ENCODE measurements at places on chromosomes 2 and 18. TPM values are rescaled to one million over a fixed set of nuclear protein-coding genes. Genes with fewer than 3 reads are reported as not detected.

GRCh38 chr2:67232936-67233335 is 164.2 kb upstream of the ETAA1 start:
- DNase-seq = no peak

ABCB11 gene
- total RNA-seq = not detected

SP100 gene
- 120 TPM for total RNA-seq

GRCh38 chr2:41791523-41791922 is 256.3 kb upstream of the PKDCC start:
- DNase-seq = no peak

DNA sequence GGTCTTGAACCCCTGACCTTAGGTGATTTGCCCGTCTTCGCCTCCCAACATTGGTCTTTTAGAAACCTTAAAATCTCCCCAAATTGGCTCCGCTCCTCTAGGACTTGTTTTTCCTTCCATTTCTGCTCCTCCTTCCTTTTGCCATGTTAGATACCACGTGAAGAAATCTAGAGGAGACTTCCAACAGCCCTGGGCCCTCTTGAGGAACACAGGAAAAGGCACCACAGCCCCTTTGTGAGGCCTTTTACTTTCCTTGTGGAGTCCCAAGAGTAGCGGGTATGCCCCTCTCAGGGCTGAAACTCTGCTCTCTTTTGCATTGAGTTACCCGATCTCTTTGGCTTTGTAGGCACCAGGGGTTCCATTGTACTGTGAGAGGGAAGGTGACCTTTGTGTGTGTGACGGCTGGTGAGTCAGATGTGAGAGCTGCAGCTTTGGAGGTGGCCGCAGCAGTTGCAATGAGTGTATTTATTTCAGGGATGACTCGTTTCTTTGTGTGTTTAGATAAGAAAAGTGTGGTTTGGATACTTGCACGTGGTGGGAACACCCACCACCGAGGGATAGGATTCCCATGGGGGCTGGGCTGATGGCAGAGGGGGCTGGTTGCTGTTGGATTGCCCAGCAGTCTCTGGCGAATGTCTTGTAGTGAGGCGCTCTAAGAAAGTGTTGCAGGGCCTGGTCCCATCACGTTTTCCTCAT is 218.4 kb upstream of the HS6ST1 start:
- DNase-seq = no peak

- DNase-seq = peak; percentile 64
These were observed 86.7 kb downstream of the TMEM18 start for GRCh38 chr2:590214-591175.

DNA sequence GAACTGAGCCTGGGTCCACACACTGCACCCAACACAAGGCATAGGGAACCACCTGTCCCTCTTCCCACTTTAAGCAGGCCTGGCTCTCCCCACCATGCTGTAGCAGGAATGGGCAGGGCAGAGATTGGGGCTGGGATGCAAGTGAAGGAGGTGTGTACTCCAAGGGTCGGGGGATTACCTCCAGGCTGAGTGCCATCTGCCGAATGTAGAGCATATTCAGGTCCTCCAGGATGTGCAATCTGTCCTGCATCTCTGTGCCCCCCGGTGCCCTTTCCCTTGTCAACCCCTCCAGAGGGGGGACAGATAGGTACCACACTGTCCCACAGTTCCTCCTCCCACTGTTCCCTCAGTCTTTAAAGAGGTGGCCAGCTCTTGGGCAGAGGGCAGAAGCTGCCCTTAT is 2.4 kb downstream of the RTKN start:
- DNase-seq = no peak

AMER3 gene
- total RNA-seq = not detected

DNA sequence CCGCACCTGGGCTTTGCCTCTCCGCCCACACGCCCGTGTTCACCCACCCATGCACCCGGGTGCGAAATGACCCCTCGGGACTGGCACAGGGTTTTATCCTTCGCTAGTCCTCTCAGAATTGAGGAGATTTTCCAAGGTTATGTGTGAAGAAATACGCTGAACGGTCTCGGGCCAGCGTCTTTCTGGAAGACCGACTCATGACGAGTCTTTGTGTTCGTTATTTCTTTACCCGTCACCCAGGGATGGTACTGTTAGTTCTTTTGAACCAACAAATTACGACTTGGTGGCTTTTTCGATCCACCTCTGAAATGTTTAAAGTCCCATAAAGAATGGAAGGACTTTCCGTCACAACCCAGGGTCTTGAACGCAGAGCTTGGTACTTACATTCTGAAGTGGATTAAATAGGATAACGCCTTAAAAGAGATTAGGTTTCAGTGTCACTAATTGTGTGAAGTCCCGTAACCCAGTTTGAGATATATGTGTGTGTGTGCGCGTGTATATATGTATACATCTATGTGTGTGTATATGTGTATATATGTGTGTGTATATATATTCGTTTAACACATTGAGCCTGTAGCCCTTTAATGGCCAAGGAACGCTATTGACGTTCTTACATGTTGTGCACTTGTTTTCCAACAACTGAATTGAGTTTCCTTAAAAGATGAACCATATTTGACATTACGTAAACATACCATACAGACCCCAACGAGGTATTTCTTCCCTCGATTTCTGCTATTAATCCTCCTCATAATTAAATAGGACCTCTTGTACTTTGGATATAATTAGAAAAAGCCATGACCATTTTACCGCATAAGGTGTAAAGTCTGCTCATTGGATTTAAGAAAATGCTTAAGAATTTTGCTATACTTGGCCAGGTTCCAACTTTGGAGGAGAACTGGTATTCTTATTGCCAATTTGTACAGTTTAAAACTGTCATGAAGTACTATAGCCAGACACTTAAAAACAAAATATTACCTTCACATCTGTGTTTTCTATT is 889 bp downstream of the ZC3H15 start:
- DNase-seq = no peak

MC4R gene
- total RNA-seq = not detected

GRCh38 chr2:120735746-120736170 is at the start of gene GLI2:
TSS of gene GLI2 (plus strand) at chr2:120735868. CDS start at chr2:120797321, 61,453 bp downstream.
- DNase-seq = peak; percentile 95

WNT10A gene
- not detected for total RNA-seq

SNORC gene
- 1.9 TPM for total RNA-seq

CCDC121 gene
- 2.5 TPM for total RNA-seq

DNA sequence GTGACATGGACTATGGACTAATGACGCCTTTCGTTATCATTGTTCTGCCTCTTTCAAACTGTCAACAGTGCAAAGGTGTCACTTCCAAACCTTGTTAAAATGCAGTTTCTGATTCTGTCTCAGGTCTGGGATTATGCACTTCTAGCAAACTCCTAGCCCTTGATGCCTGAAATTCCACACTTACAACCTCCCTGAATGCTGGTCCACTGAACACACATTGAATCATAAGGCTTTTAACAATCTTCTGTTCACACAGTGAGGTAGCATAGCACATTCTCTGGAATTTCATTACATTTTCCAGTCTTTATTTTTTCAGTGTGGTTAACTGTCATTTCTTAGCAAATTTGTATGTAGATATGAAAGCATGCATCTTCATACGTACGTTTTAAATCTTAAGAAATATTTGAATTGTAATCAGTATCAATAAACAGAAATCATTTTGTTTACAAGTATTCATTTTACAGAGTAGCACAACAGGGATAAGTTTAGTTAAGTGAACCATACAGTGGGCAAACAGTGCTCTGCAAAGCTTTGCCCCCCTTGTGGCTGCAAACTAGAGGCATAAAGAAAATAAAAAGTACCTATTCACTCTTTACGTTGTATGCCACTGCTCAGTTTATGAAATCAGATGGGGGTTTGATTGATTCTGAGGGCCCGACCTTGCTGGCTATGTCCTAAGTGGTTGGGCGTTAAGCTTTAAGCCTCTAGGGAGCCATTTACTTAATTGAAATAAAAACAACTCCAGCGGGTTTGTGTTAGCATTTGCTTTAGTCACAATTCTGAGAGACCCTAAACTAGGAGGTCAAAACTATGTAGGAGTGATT is 250.8 kb downstream of the LRRTM1 start:
- DNase-seq = no peak

DNA sequence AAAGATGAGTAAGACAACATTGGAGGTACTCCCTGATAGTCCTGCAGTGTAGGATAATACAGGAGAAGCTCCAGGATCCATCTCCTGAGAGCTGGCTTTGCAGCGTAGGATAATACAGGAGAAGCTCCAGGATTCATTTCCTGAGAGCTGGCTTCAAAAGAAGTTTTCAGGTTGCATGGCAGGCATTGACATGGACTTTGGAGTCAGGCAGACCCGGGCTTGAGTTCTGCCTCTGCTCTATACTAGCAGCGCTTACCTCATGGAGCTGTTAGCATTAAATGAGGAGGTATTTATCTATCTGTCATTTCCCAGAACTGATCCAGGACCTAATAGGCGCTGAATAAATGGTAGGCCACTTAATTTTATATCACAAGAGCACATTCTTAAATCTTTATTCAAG is 97.8 kb downstream of the FMNL2 start:
- DNase-seq = no peak

DNA sequence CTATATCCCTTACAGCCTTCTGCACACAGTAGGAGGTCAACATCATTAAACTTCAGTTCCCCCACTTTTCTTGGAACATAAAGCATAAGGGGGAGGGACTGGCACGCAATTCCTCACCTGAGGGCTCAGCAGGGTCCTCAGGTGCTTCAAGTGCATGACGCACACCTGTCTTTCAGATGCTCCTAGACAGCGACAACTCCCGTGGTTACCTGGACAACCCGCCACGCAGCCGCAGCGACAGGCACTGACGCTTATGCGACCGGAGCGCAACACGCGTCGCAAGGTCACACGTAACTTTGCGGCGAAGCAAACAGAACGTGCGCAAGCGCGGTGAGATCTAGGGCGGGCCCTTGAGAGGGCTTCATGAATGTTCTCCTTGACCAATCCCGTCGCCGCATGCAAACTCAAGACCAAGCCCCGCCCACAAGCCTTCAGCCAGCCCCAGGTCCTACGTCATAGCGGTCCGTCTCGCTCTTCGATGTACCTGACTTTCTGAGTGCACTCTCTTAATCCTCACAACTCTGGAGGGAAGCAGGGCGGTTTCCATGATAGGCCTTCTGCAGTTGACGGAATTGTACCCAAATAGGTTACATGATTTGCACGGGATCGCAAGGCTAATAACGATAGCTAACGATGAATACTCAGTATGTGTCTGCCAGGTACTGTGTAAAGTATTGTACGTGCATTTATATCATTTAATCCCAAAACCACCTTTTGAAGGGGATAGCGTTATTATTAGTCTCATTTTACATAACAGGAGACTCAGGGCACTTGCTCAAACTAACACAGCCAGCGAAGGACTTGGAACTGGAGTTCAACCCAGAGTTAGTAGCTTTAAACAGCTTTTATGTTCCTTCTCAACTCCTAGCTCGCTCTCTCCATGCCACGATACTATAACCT is at the start of gene IFT172:
IFT172 (minus strand) TSS at position 246 of the 900 bp plus-strand sequence; CDS start at position 156, 90 bp downstream.
- peak; percentile 98 for DNase-seq

NPAS2 gene
- 16.6 TPM for total RNA-seq

GRCh38 chr2:207835805-207836204 is 66.1 kb upstream of the FZD5 start:
- peak; percentile 4 for DNase-seq

DNA sequence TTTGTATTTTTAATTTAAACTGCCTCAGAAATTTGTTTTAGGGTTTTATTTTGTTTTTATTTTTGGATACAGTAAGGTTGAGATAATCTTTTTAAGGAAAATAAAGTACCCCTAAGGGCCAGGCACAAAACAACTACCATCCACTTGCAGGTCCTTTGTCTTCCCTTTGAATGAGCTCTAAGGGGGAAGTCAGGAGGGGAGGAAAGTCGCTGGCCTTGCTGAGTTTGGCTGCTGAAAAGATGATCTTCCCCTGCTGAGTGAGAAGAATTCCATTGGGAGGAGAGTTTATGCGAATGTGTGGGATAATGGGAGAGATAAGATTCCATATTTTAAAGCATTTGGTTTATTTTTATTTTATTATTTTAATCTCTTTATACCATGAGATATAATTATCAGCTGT is 100.7 kb downstream of the ARHGAP15 start:
- no peak for DNase-seq

DNA sequence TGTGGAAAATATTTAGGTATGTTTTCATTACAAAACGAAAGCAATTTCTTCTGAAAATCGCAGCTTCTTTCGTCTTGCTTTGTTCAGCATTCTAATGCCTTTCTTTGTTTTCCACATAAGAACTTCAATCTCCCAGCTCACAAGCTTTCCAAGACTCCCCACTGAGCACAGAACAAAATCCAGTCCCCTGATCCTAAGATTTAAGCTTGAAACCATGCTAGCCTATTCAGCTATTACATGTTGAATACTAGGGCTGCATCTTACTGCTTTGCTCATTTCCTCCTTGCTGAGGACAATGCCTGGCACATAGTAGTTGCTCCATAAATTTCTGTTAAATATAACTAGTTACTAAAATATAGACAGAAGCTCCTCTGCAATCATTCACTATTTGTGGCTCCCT is 160.6 kb downstream of the GALNT3 start:
- no peak for DNase-seq

GRCh38 chr18:76860411-76860810 is 38.1 kb downstream of the ZNF236 start:
- no peak for DNase-seq

GRCh38 chr18:59148192-59148591 is 8.5 kb downstream of the SEC11C start:
- no peak for DNase-seq

DNA sequence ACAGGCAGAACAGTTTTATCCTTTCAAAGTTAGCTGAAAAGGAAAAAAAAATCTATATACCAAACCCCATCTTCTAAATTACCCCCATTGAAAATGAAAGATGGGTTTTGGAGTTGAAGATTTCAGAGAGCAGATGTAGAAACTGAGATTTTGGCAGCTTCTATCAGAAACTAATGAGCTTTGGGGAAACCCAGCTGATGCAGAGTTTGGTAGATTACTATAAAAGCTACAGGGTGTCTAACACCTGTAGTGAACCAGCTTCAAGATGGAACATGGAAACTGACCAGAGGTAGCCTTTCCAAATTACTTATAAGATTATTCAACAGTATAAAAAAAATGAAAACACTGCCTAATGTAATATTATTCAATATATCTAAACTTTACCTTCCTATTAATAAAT is 583.1 kb downstream of the XIRP2 start:
- no peak for DNase-seq

PRKCE gene
- 10.4 TPM for total RNA-seq

GRCh38 chr2:11582862-11583752 is 49.3 kb downstream of the GREB1 start:
- DNase-seq = no peak

- DNase-seq = no peak
These were observed 73.7 kb downstream of the NCAPH start for GRCh38 chr2:96409081-96409819.

- DNase-seq = no peak
These were observed 38.1 kb upstream of the RTN4 start for GRCh38 chr2:55088400-55088799.

DNA sequence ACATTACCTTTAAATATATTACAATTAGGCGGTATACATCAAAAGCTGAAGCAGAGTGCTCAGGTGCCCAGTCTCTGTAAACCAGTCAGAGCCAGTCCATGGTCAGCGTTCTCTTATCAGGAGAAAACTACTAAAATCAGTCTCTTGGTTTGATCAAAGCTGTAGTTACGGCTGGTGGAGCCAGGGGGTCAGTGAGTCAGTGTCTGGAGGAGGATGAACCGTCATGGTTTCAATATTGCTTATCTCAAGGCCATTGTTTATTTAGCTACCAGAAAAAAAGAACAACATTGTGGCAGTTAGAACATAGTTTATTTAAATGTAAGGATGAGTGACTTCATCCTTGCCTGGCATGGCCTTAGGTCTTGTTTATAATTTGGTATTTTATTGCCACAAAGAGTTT is 71.3 kb upstream of the NYAP2 start:
- DNase-seq = no peak

All from osteocyte (in vitro differentiated cells).